MCF 10A (cell line): ENCODE measurements at places on chromosomes 6 and 20. TPM values are rescaled to one million over a fixed set of nuclear protein-coding genes. Genes with fewer than 3 reads are reported as not detected.

GRCh38 chr20:63054681-63055240 lies 48.0 kb upstream of the BHLHE23 start:
- DNase-seq = no peak

GRCh38 chr6:126017668-126018067 lies 31.3 kb downstream of the TRMT11 start:
- DNase-seq = no peak

TRAPPC3L gene
- not detected in 2 replicates for total RNA-seq

GRCh38 chr6:156801712-156802111 lies 24.5 kb downstream of the ARID1B start:
- DNase-seq = no peak

DNA sequence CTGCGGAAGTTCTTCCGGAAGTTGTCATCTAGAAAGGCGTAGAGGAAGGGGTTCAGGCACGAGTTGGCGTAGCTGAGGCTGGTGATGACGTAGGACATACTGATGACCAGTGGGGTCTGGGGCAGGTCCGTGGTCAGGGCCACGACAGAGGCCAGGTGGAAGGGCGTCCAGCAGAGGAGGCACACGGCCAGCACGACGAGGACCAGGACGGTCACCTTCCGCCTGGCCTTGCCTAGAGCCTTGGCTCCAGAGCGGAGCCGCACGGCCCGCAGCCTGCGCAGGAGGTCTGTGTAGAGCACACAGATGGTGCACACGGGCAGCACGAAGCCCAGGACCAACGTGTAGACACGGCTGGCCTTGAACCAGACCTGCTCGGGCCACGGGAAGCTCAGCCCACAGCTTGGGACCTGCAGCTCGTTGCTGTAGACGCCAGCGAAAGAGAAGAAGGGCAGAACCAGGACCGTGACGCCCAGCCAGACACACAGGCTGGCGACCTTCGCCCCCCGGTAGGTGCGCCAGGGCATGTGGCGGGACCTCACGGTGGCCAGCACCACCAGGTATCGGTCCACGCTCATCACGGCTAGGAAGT lies 1.4 kb downstream of the NPBWR2 start:
- DNase-seq = no peak

MBOAT1 gene
- total RNA-seq = 6.3 and 9.3 TPM in 2 replicates

SDCBP2 gene
- 8.3 and 11.8 TPM in 2 replicates for total RNA-seq

SNTA1 gene
- total RNA-seq = 1.4 and 2.0 TPM in 2 replicates
